Dermis microvascular lymphatic vessel endothelial cell (primary cell): ENCODE measurements at places on chromosomes 13 and 19.

DNA sequence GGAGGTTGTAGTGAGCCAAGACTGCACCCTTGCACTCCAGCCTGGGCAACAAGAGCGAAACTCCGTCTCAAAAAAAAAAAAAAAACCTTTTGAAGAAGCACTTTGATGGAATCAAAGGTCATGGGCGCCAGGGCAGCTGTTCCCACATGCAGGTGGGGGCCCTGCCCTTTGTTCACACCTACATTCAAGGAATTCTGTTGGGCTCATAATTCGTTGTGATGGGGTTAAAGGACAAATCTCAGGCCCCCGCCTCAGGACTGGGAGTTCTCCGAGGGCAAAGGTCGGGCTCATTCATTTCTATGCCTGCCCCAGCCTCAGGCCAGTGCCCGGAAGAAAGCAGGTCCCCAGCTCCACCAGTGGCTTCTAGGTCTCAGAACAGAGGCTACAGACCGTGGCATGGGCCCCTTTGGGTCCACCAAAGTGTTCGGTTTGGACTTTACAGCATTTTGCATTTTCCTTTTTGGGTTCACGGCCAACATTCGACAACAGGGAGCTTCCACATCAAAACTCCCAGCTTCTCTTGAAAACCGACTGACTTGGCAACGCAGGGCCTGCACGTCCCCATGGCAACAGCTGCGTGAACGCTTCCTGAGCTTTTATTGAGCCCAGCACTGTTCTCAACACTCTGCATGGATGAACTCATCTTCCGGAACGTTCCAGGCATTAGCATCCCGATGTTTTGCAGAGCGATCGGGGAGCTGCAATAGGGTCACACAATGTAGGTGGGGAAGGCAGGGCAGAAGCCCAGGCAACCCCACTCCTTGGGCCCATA is 10.1 kb upstream of the GTF2F1 start:
- peak; percentile 85 for DNase-seq

- DNase-seq: peak; percentile 62
Measured at GRCh38 chr13:52061587-52061986, 37.1 kb downstream of the UTP14C start.

GRCh38 chr19:38020311-38020710 is 113.3 kb downstream of the SIPA1L3 start:
- DNase-seq: peak; percentile 86

DNA sequence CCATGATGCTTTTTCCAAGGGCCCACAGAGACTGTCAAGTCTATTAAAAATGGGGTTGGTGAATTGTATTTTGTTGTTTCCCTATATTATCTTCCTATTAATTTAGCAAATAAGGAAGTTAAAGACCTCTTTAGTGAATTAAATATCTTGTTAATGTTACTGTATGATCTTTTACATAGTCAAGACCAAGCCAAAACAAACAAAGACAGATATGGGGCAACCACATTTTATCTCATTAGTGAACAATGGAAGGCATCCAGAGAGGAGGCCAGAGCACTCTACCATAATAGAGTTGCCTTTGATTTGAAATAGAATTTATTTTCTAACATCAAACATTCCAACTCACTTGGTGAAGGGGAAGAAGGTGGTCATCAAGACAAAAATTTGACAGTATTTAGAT is 169.4 kb downstream of the B3GLCT start:
- no peak for DNase-seq

DNA sequence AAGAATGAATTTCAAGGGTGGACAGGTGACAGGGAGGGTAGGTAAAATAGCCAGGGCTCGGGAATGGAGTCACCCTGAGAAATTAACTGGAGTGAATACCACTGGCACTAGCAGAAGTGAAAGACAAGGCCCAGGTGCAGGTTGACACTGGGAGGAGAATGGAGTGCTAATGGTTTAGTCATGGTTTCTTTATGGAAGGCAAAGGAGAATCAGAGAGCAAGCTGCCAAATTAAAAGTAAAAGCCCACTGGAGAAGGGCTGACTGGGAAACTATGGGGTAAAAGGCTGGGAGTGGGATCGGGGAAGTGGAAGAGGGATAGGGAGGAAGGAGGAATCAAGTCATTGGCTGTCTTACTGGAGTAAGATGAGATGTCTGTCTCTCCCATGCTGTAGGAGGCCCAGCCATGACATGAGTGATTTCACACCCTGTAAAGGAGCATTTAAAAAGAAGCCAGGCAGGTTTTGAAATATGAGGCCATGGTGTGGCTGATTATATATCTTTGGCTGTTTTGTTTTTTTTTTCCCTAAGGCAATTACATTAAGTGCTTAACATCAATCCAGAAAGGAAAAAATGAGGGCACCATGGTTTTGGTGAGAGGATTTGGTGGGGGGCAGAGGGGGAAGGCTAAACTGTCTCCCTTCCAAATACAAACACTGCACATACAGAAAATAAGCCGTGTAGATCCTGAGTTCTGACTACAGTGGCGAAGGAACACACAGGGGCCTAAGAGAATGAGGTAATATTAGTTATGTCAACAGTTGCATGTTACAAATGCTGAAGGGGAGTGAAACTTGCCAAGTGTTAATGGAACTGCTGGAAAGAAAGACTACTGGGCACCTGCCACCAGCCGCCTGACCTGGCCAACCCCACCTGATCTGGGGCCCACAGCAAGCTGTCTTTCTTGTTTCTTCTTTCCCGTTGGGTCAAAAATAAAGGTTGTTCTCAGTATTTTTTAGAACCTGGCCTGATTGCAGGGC is 183.5 kb upstream of the TSC22D1 start:
- DNase-seq: no peak

- no peak for DNase-seq
Measured at GRCh38 chr19:20313894-20314293, 146.9 kb downstream of the ZNF486 start.

DNA sequence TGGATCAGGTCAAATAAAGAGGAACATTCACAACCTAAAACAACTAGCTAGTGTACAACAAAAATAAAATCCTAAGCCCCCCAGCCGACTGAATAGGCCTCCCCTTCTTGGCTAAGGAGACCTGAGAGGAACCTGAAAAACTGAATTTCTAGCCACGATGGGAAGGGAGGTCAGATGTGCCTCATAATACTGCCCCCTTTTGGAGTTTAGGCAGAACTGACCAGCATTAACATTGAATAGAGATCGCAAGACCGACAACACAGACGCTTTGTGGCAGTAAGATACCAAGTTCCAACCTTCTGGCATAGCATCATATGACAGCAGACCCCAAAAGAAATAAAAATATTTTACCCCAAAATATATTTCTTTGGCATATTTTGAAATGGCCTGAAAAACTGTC is 15.9 kb downstream of the CBY2 start:
- no peak for DNase-seq

- no peak for DNase-seq
Measured at GRCh38 chr19:3363841-3364500, 2.4 kb upstream of the NFIC start.

DNA sequence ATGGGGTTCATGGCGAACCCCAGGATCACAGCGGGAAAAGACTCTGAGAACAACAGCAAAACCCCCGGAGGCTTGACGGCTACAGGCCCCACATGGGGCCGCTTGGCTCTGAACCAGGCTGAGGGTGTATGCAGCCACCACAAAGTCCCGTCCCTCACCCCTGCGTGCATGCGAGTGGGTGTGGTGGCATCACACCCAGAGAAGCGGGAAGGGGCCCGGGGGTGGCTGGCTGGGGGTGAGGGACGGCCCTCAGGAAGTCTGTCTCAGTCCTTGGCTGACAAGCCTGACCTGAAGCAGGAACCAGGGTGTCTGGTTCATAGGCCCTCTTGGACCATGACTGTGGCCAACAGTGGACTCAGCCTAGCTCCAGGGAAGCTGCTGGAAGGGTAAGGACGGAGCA is 34.2 kb downstream of the CEBPG start:
- DNase-seq: no peak

DNA sequence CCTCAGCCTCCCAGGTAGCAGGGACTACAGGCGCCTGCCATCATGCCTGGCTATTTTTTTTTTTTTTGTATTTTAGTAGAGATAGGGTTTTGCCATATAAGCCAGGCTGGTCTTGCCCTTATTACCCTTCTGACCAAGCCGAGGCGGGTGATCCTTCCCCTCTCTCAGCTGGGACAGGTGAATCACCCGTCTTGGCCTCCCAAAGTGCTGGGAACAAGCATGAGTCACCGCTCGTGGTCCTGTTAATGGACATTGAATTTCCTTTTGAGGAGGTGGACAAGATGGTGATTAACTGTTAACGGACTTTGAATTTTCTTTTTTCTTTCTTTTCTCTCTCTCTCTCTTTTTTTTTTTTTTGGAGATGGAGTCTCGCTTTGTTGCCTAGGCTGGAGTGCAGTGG is 10.6 kb downstream of the CD70 start:
- peak; percentile 55 for DNase-seq

DNA sequence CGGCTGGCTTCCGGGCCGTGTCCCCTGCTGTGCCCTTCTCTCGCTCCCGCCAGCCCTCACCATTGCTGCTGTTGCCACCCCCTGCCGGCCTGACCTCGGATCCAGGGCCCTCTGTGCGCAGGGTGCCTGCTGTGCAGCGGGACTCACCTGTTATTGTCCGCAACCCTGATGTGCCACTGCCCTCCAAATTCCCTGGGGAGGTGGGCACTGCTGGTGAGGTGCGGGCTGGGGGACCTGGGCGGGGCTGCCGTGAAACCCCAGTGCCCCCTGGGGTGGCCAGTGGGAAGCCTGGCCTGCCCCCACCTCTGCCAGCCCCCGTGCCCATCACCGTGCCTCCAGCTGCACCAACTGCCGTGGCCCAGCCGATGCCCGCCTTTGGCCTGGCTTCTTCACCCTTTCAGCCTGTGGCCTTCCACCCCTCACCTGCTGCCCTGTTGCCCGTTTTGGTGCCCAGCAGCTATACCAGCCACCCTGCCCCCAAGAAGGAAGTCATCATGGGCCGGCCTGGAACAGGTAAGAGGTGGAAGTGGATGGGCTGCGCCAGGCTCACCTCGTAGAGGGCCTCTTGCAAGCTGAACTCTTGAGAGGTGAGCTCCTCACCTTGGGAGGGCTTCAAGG is 5.1 kb downstream of the CIC start:
- DNase-seq: no peak

- DNase-seq: no peak
Measured at GRCh38 chr13:46598820-46599180, 45.8 kb downstream of the LRCH1 start.

- no peak for DNase-seq
Measured at GRCh38 chr13:21987793-21988192, 316.9 kb downstream of the FGF9 start.

GRCh38 chr13:22090106-22090505 is 419.2 kb downstream of the FGF9 start:
- DNase-seq: no peak

- DNase-seq: no peak
Measured at GRCh38 chr19:40802300-40803169, 3.5 kb downstream of the EGLN2 start.

DNA sequence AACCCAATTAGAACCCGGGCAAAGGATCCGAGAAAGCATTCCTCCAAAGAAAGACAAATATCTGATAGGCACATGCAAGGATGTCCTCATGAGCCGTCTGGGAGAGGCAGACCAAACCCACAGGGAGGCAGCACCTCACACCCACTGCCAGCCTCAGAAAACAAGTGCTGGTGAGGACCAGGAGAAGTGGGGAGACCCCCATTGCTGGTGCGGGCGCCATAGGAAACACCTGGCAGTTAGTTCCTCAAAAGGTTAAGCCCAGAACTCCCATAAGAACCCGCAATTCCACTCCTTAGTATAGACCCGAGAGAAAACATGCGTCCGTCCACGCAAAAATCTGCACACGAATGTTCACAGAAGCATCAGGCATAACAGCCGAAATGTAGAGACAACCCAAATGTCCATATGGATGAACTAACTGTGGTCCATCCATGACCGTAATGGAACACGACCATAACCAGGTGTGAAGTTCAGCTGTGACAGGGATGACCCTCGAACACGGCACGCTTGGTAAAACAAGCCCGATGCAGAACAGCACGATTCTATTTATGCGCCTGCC is 7.9 kb downstream of the ZNF787 start:
- DNase-seq: no peak

GRCh38 chr13:36766295-36766694 is 52.7 kb upstream of the RFXAP start:
- no peak for DNase-seq

- no peak for DNase-seq
Measured at GRCh38 chr19:10217085-10217484, 14.0 kb downstream of the S1PR2 start.

DNA sequence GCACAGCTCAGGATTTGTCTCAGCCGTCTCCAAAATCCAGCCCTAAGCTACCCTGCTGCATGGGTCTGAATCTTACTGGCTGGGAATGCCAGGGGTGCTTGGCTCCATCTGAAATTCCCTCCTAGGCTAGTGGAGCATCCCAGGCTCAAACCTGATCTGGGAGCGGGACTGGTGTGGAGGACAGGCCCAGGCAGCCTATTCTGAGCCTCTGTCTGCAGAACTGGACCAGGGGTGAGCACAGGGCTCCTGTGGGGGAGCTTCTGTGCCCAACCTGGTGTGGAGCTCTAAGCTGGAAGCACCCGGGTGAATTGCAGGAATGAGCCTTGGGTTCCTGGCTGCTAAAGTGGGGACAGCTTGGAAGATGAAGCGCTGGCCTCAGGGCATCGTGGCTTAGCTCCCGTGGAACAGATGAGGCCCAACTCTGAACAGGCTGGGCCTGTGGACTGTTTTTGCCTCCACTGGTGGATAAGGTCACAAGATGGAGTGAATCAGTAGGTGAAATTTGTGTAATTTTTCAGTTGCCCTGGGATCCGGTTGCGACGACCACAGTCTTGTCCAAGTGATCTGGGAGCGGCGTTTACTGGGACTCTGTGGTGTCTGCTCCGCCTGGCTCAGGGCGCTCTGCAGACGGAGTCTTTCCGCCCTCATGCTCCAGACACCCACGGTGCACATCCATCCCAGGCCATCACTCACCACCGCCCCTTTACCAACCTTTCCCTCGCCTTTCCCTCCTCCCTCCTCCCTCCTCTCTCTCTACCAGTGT is 79.5 kb downstream of the TEX29 start:
- DNase-seq: no peak

DNA sequence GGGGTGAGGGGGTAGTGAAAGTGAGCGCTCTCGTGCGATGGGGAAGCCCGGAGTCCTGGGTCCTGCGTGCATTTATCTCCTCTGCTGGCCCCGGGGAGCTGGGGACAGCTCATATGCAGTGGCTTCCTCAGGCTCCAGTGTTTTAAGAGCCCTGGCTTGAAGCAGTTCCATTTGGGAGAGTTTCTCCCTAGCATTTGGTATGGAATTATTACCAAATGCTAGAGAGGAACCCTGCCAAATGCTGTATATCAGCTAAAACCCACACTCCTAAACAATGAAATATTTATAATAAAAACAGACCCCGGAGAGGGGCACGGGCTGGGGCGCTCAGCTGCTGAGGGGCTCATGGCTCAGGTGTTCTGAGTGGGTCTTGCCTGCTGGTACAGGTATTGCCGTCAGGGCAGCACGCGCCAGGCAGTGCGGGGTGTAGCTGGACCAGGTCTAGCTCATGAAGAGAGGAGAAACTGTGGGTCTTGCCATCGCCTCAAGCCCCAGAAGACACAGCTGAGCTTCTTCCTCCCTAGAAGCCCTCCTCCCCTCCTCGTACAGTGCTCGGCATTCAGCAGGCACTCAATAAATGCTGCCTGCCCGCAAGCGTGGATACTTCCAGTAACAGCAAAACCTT is 163.6 kb upstream of the ZNF536 start:
- no peak for DNase-seq
